ENCODE measurements at places on chromosomes 1 and 21.
A peak's percentile ranks its signal among the peaks of the same experiment; 100 is the strongest.

- no peak for DNase-seq
Measured at GRCh38 chr21:41894922-41895557, 15.9 kb upstream of the PRDM15 start.

DNA sequence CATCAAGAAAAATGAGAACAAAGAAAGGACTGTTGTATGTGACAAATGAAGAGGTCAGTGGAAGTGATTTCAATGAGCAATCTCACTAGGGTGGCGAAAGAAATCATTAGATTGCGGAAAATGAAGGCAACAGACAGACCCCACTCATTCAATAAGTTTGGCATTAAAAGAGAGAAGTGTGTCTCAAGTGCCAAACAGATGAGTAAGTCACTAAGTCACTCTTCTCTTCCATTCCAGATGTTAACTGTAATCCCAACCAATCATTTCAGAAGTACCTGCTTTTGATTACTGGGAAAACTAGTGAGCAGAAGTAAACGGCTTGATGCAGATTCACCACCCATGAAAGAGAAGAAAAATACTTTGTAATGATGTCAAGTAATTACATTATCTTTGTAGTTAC, 144.3 kb upstream of the PRMT6 start:
- DNase-seq = no peak

DNA sequence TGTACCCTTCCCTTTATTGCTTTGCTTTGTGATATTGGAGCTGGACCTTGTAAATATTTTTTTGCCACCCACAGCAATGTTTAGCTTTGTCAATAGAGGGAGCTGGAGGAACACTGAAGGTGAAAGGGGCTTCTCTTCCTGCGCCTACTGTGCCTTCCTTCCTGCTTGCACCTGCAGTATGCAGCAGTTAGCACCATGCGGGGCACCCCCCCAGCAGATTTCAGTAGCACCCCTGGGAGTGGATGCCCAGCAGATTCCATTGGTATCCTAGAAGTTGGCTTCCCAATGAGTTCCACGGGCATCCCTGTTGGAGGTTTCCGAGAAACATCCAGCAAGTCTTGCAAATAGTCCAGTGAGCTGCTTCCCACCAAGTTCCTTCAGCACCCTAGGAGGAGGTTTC, 25.6 kb downstream of the S100A10 start:
- peak; percentile 49 for DNase-seq

- no peak for DNase-seq
Measured at GRCh38 chr1:2594641-2595131, 8.1 kb downstream of the PRXL2B start.

GRCh38 chr21:39935716-39936115, 68.5 kb downstream of the PCP4 start:
- no peak for DNase-seq

- DNase-seq = no peak
Measured at GRCh38 chr1:30490554-30491053, 232.8 kb downstream of the MATN1 start.

DNA sequence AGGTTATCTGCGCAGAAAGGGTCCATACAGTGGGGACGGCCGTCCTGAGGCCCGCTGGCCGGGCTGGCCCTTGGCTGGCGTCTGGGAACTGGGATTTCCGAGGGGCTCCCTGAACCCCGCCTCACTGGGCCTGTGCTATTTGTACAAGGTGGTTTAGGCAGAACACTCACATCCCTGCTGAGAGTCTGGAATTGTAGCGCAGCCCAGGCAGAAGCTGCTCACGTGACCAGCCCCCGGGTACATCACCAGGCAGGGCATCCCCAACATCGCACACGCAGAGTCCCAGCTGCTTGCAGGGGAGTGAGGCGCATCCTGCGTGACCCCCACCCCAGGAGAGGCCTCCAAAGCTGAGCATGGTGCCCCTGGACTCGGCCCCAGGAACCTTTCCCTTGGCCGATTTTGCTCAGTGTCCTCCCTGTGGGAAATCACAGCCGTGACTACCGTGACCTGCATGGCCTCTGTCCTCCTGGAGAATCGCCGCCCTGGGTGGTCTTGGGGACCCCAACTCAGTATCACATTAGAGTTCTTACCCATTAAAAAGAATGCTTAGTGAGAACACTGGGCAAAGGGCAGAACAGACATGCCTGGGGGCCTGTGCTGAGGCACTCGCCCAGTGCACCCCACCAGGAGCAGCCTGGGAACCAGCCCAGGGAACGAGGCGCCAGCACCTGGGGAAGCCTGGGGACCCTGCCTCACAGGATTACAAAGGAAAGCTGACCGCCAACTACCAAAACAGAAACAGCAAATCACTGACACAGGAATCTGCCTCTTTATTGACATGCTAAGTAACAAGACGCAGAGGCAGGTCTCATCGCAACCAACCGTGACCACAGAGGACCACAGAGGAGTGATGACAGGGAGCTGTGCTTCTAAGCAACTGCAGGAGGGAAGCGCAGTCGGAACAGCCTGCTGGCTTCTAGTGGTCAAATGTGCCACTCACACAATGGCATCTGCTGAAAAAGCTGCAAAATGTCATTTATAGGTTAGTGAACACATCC, 33.5 kb downstream of the UBE2G2 start:
- DNase-seq = no peak

GRCh38 chr1:3436451-3436850, 18.0 kb upstream of the ARHGEF16 start:
- no peak for DNase-seq

DNA sequence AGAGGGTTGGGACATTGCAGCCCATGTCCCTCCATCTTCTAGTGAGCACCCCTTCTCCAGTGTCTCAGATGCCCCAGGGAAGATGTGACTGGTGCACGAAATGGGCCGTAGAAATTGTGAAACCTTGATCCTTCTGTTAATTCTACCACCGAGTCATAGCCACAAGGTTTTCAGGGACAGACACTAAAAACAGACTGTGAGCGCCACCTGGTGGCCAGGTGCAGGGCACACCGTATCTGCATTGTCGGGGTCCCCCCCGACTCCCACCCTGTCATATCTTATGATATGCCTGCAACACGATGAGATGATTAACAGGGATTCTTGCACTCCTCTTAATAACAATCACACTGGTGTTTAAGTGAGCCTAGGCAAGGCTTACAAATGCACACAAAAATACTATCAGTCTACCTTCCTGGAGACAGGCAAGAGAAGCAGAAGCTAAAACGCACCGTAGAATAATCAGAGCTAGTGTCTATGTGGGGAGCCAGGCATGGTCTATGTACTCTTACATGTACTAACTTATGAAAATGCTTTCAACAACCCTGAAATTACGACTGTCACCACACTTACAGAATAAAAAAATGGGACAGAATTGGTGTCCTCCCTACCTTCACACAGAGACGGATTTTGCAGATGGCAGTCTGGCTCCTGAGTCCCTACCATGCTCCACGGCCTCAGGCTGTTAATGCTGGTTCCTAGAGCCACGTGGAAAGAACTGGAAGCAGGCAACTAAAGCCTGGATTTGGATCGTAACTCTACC, 57.9 kb downstream of the FHAD1 start:
- peak; percentile 21 for DNase-seq

DNA sequence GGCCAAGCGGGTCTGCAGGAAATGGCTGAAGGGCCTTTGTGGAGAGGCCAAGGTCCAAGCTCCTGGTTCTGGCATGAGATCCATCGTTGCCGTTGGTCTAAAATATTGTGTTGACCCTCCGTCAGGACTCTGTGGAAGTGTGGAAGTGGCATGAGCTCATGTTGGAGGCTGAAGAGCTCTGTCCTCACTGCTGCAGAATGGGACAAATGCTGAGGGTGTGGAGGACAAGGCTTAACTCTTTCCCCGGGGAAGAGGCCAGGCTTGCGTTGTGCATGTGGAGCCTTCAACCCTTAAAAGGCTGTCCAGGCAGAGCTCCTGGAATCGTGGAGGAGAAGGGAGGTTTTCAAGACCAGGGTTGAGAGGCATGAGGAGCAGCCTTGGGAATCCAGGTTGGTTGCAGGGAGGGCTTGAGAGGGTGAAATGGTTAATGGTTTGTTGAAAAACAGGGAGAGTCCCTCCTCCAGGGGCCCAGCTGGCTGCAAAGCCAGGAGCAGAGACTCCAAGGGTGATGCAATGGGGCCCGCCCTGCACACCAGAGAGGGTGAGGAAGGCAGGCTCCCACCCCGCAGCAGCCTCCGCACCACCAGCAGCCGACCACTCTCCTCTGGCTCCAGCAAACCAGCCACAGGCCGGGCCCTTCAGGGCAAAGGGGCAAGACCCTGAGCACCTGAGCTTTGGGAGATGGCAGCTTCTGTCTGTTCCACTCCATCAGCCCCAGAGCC, 6.7 kb upstream of the AHCYL1 start:
- no peak for DNase-seq

- DNase-seq = no peak
Measured at GRCh38 chr1:232589111-232589811, 40.7 kb downstream of the SIPA1L2 start.

GRCh38 chr1:43531906-43532584, 1.4 kb downstream of the PTPRF start:
- peak; percentile 55 for DNase-seq

DNA sequence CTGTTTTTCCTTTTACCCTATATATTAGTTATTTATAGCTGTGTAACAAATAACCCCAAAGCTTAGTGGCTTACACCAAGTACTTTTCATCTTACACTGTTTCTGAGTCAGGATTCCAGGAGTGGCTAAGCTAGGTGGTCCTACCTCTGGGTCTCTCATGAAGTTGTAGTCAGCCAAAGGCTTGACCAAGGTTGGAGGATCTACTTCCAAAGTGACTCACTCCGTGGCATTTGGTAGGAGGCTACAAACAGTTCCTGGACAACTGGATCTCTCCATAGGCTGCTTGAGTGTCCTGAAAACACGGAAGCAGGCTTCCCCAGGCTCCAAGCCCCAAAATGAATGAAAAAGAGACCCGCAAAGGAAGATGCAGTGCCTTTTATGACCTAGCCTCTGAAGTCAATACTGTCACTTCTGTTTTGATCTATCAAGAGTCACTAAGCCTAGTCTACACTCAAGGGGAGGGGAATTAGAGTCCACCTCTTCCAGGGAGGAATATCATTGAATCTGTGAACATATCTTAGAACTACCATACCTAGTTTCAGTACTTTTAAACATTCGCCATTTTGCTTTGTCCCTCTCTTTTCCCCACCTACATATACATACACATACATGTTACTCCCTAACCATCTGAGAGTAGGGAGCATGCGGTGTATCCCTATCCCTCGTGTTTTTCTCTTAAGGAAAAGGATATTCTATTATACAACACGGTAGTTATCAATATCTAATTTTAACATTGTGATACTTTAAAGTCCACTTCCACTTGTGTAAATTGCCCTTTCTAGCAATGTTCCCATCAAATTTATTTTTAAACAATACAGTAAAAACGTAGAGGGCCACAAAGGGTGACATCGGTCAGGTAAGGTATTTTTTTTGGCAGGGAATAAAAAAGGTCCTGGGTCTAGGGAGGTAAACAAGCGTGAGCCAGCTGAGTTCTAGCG, 67.2 kb downstream of the SLC35A3 start:
- peak; percentile 15 for DNase-seq

DNA sequence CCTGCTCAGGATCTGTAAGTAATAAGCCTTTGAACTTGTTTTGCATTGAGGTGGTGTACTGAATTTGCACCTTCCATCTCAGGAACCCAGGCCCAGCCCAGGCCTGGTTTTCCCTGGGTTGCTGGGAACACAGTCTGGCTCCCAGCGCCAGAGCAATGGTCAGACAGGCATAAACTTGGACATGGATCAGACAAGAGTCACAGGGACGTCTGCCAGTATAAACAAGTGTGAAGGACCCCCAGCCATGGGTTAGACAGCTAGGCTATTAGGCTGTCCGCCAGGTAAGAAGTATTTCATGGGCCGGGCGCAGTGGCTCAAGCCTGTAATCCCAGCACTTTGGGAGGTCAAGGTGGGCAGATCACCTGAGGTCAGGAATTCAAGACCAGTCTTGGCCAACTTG, 5.5 kb downstream of the IFNLR1 start:
- DNase-seq = no peak

DNA sequence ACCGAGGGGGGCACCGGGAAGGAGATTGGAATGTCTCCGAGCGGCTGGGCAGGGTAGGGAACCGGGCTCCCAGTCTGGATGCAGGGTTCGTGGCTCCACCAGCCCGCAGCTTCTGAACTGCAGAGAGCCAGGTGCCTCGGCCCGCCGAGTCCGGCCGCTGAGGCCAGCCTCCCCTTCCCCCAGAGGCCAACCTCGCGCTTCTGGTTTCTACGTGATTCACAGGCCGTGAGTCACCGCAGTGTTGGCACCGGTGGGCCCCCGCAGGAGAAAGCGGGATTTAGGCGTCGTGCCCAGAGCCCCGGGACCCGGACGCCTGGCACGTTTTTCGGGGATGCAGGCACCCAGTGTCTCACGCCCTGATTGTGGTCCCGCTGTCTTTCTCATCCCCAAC, 458 bp downstream of the CRABP2 start:
- DNase-seq = no peak

- no peak for DNase-seq
Measured at GRCh38 chr1:11599891-11600576, 54.2 kb downstream of the FBXO2 start.

- no peak for DNase-seq
Measured at GRCh38 chr1:226549937-226550671, 1.5 kb downstream of the STUM start.

GRCh38 chr1:157955857-157956256, 37.6 kb upstream of the KIRREL1 start:
- no peak for DNase-seq

DNA sequence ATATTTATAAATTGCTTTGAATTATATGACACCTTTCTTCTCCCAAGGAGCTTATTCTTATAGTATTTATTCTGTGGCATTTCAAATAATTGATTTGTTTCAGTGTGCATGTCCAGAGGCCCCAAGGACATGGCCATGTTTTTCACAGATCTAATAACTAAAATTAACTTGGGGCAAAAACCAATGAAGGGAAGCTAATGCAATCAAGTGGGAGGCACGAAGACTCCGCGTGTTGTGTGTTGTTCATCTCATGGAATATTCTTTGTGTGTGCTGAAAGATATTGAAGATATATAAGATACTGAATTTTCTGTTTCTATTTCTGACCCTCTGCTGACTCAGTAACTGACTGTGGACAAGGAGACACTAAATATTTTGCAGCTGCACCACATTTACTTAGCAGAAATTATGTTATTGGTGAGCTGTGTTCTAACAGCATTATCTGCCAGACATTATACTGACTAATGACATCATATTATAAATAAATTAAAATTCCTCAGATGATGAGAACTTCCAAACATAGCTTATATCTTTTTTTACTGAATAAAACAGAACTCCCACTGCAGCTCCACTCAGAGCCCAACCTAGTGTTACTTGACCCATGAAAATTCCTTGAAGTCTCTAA, 519.3 kb upstream of the CXADR start:
- DNase-seq = no peak

- peak; percentile 69 for DNase-seq
Measured at GRCh38 chr1:45569962-45570581, 13.8 kb upstream of the NASP start.

GRCh38 chr1:5947978-5948680, 44.1 kb downstream of the NPHP4 start:
- no peak for DNase-seq

- DNase-seq = no peak
Measured at GRCh38 chr1:29810121-29811120, 574.1 kb downstream of the PTPRU start.

GRCh38 chr1:108824051-108824450, 32.8 kb downstream of the AKNAD1 start:
- no peak for DNase-seq

GRCh38 chr1:44472620-44473525, 67.8 kb downstream of the RNF220 start:
- DNase-seq = no peak

- DNase-seq = peak; percentile 28
Measured at GRCh38 chr1:165717918-165718515, 19.7 kb upstream of the ALDH9A1 start.

Measured in NCI-H748 treated with DMSO at 0.1 percent for 48 hours (cell line).